Neural progenitor cell (in vitro differentiated cells): ENCODE measurements at places on chromosomes 5 and 9.
A peak's percentile ranks its signal among the peaks of the same experiment; 100 is the strongest.

DNA sequence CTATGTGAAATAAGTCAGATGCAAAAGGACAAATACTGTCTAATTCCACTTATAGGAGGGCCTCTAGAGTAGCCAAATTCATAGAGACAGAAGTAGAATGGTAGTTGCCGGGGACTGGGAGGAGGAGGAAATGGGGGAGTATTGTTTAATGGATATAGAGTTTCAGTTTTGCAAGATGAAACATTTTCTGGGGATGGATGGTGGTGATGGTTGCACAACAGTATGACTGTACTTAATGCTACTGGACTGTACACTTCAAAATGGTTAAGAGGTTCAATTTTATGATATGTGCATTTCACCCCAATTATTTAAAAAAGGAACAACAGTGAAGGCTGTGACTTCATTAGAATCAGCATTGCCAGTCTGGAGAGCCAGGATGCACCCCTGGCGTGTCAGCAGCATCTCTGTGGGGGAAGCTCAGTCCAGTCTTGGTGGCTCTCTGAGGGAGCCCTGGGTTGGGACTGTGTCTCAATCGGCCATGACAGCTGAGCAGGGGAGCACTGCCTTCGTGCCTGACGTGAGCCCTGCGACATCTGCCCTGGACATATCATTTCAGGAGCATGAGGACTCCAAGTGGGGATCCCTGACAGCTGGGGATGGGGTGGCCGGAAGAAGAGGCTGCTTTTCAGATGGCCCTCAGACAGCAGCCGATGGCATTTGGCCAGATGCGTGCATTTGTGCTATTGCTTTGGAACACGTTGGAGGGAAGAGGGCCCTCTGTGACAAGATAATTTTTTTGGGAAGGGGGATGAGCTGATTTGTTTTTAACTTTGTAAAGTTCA, 130.8 kb upstream of the STC2 start:
- no peaks in the 10 kb centered on the region for H3K27me3 ChIP-seq
- no peak overlapping the region for H3K27ac ChIP-seq
- H3K4me3 ChIP-seq, result no peak overlapping the region
- no peaks in the 10 kb centered on the region for H3K36me3 ChIP-seq
- no peaks in the 10 kb centered on the region for H3K4me1 ChIP-seq

- H3K27ac ChIP-seq, result no peak overlapping the region
- no peaks in the 10 kb centered on the region for H3K36me3 ChIP-seq
- H3K27me3 ChIP-seq, result peaks cover 45% of the 10 kb centered on the region
- peak; percentile 79 for DNase-seq
Measured at GRCh38 chr9:127751269-127752054, 16.4 kb upstream of the TOR2A start.

DNA sequence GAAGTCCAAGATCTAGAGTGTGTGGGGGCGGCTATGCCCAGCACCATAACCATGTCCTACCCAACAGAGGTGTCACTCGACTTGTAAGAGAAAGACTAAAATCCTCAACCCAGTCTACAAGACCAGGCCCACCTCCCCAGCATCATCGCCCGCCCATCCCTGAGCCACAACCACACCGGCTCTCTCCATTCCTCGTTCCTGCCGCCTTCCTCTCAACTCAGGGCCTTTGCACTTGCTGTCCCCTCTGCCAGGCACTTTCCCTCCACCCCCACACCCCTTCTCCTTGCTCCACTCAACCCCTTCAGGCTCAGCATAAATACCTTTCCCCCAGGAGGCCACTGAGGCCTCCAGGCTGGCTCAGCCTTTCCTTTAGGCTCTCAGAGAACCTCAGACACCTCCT, 69.3 kb downstream of the PAX5 start:
- no peak for DNase-seq
- H3K27me3 ChIP-seq, result no peaks in the 10 kb centered on the region
- H3K27ac ChIP-seq, result no peak overlapping the region
- H3K4me1 ChIP-seq, result peaks cover 10% of the 10 kb centered on the region

GRCh38 chr9:95343725-95344287, 26.3 kb upstream of the FANCC start:
- H3K36me3 ChIP-seq, result no peaks in the 10 kb centered on the region
- no peak overlapping the region for H3K27ac ChIP-seq
- peaks cover 20% of the 10 kb centered on the region for H3K27me3 ChIP-seq
- H3K4me3 ChIP-seq, result no peak overlapping the region
- no peak for DNase-seq
- peaks cover 16% of the 10 kb centered on the region for H3K4me1 ChIP-seq

- no peak overlapping the region for H3K27ac ChIP-seq
- no peaks in the 10 kb centered on the region for H3K4me1 ChIP-seq
- no peak for DNase-seq
- H3K4me3 ChIP-seq, result no peak overlapping the region
- no peaks in the 10 kb centered on the region for H3K27me3 ChIP-seq
Measured at GRCh38 chr5:150034662-150035061, 34.1 kb downstream of the HMGXB3 start.

DNA sequence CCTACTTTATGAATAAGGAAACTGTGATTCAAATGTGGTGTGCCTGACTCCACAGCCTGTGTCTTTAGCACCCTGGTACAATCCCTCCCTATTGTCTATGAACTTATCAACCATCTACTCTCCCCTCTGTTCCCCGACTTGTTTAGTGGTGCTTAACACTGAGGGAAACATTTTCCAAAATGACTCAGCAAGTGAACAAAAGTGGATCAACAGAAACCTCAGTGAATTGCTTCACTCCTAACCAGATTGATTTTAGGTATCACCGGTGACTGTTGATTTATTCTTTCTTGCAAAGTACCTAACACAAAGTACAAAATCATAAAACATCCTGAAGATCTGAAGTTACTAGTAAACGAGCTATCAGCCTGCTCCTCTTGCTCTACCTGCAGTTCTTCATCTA, 42.1 kb upstream of the RAPGEF6 start:
- no peak overlapping the region for H3K27ac ChIP-seq
- peaks cover 5% of the 10 kb centered on the region for H3K4me1 ChIP-seq
- H3K36me3 ChIP-seq, result no peaks in the 10 kb centered on the region
- H3K27me3 ChIP-seq, result no peaks in the 10 kb centered on the region
- no peak overlapping the region for H3K4me3 ChIP-seq
- no peak for DNase-seq

DNA sequence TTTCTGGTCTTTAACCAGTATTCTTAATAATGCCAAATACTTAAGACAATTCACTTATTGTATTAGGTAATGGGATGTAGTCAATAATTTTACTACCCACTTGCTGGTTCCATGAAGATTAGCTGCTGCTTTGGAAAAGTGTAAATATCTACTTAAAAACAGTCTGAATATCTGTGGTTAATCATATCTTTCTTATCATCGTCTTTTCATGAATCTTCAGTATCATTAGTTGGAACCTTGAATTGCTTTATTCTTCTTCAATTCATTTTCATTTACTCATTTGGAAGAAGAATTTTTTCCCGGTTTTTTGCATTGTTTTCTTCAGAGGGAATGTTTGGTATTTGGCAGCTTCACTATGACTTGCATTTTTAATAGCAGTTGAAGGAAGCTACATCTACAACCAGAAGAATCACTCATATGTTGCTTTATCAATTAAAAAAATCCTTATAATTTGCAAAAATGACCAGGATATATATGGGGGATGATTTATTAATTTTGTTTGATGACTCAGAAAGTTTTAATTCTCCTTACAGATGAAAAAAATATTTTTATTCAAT, 1398.3 kb upstream of the CDH6 start:
- no peak overlapping the region for H3K4me3 ChIP-seq
- H3K36me3 ChIP-seq, result no peaks in the 10 kb centered on the region
- no peak for DNase-seq
- no peaks in the 10 kb centered on the region for H3K4me1 ChIP-seq
- H3K27me3 ChIP-seq, result no peaks in the 10 kb centered on the region

GRCh38 chr5:55885359-55885758, 34.2 kb downstream of the IL31RA start:
- H3K4me3 ChIP-seq, result no peak overlapping the region
- H3K4me1 ChIP-seq, result no peaks in the 10 kb centered on the region
- H3K36me3 ChIP-seq, result no peaks in the 10 kb centered on the region
- H3K27ac ChIP-seq, result no peak overlapping the region
- no peak for DNase-seq
- no peaks in the 10 kb centered on the region for H3K27me3 ChIP-seq

GRCh38 chr5:42057254-42057690, 132.2 kb downstream of the FBXO4 start:
- no peaks in the 10 kb centered on the region for H3K4me1 ChIP-seq
- DNase-seq, result peak; percentile 71
- no peak overlapping the region for H3K27ac ChIP-seq
- no peaks in the 10 kb centered on the region for H3K27me3 ChIP-seq

DNA sequence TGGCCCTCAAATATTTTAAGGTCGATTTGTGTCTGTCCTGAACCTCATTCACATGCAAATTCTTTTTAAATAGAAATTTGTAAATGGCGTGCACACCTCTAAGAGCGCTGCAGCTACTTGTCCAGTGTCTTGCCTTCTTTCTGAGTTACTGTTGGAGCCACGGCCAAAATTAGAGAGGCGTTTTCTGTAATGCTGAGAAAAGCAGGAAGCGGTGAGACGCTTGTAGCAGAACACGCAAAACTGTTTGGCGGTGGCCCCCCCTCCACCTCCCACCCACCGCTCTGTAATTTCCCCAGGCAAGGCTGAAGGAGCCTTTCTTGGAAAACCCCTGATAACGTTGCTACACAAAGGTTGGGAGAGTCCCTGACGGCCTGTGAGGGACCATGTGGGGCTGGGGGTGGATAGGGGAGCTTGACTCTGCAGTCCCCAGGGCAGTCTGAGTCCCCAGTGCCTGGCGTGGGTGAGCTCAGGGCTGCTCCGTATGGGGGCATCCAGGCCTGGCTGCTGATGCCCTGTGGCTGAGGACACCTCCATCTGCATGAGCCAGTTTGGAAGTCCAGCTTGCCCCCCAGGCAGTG, 96.5 kb downstream of the GADD45G start:
- no peaks in the 10 kb centered on the region for H3K4me1 ChIP-seq
- no peaks in the 10 kb centered on the region for H3K36me3 ChIP-seq
- no peaks in the 10 kb centered on the region for H3K27me3 ChIP-seq
- H3K4me3 ChIP-seq, result no peak overlapping the region

- DNase-seq, result peak; percentile 20
- H3K36me3 ChIP-seq, result no peaks in the 10 kb centered on the region
- no peaks in the 10 kb centered on the region for H3K27me3 ChIP-seq
- peaks cover 21% of the 10 kb centered on the region for H3K4me1 ChIP-seq
Measured at GRCh38 chr9:92010705-92011536, 60.9 kb upstream of the ROR2 start.

DNA sequence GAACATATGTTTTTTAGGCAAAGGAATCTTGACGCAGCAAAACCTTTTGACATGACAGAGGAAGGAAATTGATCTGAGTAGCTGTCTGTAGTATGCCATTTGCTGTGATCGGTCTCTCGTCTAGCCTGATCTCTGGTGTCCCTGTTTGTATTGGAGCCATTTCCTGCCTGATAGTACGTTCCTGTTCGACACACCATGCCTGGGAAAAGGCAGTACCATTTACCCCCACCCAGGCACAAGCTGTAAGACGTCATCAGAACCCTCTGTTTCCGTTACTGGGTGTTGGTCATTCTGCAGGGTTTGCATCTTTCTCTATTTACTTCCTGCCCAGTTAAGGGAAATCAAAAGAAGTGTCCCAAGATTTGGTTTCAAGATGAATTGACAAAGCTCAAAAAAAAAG, 129.7 kb downstream of the CEMIP2 start:
- DNase-seq, result no peak
- H3K36me3 ChIP-seq, result no peaks in the 10 kb centered on the region
- H3K4me3 ChIP-seq, result no peak overlapping the region
- H3K4me1 ChIP-seq, result no peaks in the 10 kb centered on the region

DNA sequence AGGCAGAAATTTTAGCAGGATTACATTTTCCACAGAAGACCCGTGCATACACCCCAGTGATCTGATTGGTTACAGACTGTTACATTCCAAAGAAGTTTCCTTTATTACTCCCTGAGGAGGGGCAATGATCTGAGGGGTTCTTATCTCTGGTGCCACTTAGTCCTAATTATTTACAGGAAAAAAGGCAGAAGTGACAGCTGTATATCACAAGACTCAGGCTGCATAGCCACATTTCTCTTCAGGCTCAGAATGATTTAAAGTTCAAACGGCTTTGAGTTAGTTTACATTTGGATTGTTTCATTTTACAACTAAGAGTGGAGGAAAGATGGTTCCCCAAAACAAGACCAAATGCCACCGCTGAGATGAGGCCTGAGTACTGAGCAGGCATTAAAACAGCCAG, 17.3 kb downstream of the NAIF1 start:
- H3K36me3 ChIP-seq, result no peaks in the 10 kb centered on the region
- H3K4me3 ChIP-seq, result no peak overlapping the region
- H3K27ac ChIP-seq, result no peak overlapping the region
- no peaks in the 10 kb centered on the region for H3K27me3 ChIP-seq
- no peak for DNase-seq

DNA sequence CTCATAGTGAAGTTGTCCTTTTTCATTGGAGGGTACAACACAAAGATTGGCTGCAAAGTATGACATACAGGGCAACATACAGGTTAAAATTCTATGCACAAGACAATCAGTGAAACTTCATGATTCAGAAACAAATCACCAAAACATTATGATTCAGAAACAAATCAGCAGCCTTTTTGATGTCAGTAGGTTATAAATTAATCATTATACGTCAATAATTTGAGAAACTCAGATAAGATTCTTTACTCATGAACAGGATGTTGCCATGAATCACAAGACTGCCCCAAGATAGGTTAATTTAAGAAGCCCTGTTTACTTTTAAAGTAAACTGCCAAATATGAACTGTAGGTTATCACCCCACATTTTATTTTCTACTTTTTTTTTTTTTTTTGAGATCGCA, 62.2 kb upstream of the IL33 start:
- no peaks in the 10 kb centered on the region for H3K4me1 ChIP-seq
- DNase-seq, result no peak
- no peak overlapping the region for H3K27ac ChIP-seq

DNA sequence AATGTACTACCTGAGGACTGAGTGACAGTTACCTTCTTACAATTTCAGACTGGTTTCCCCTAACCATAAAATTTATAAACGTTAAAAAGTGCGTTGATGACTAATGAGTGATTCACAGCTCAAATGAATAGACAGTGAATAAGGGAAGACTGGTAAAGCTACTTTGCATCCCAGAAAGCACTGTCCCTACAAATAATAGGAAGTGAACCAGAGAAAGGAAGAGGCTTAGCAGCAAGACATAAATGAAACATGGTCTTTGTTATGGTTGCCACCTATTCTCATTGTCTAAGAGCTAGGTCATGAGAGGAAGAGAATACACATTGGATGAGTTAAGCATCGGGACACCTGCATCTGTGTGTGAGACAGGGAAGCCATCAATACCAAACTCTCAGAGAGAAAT, 849.2 kb downstream of the TAF11L14 start:
- H3K27ac ChIP-seq, result no peak overlapping the region
- no peaks in the 10 kb centered on the region for H3K4me1 ChIP-seq
- H3K36me3 ChIP-seq, result no peaks in the 10 kb centered on the region
- no peak for DNase-seq
- H3K27me3 ChIP-seq, result no peaks in the 10 kb centered on the region

GRCh38 chr9:87547671-87548081, 50.0 kb downstream of the DAPK1 start:
- H3K27me3 ChIP-seq, result no peaks in the 10 kb centered on the region
- H3K36me3 ChIP-seq, result no peaks in the 10 kb centered on the region
- no peak for DNase-seq
- H3K27ac ChIP-seq, result no peak overlapping the region
- H3K4me1 ChIP-seq, result no peaks in the 10 kb centered on the region
- no peak overlapping the region for H3K4me3 ChIP-seq
